ENCODE measurements at places on chromosomes 5 and 9.
A peak's percentile ranks its signal among the peaks of the same experiment; 100 is the strongest.

- DNase-seq: no peak
Measured at GRCh38 chr9:69086769-69087168, 51.2 kb downstream of the FXN start.

GRCh38 chr5:38184627-38185026 lies 73.7 kb upstream of the EGFLAM start:
- DNase-seq: no peak

- no peak for DNase-seq
Measured at GRCh38 chr5:172129256-172129910, 58.6 kb downstream of the STK10 start.

- peak; percentile 31 for DNase-seq
Measured at GRCh38 chr5:169979871-169980270, 424 bp downstream of the INSYN2B start.

- peak; percentile 72 for DNase-seq
Measured at GRCh38 chr5:96023518-96023917, 61.9 kb upstream of the ELL2 start.

DNA sequence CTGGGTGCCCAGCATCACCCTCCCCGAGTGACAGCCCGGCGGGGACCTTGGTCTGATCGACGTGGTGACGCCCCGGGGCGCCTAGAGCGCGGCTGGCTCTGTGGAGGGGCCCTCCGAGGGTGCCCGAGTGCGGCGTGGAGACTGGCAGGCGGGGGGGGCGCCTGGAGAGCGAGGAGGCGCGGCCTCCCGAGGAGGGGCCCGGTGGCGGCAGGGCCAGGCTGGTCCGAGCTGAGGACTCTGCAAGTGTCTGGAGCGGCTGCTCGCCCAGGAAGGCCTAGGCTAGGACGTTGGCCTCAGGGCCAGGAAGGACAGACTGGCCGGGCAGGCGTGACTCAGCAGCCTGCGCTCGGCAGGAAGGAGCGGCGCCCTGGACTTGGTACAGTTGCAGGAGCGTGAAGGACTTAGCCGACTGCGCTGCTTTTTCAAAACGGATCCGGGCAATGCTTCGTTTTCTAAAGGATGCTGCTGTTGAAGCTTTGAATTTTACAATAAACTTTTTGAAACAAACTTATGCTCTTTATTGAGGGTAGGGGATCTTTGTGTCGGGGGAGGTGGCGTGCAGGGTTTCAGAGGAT lies 1.3 kb downstream of the GADD45G start:
- DNase-seq: peak; percentile 72

- DNase-seq: peak; percentile 100
Measured at GRCh38 chr5:42950456-42951292, 89.4 kb downstream of the ANXA2R start.

DNA sequence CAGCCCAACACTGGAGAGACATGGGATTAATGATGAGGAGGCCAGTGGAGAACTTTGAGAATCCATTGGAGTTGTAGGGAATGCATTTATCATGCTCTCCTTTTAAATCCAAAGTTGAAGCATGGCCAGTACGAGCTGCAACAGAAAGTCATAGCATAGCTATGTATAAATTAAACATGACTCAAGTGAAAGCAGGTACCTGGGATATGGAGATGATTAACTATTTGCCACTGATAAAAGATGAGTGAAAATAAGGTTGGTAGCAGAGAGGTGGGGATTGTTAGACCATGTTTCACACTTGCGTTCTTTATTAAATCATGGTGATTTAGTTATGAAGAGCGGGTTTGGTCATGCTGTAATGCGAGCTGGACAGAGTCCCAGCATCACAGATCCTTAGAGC lies 189.6 kb downstream of the ARHGEF28 start:
- DNase-seq: no peak

GRCh38 chr9:122119721-122120120 lies 26.6 kb upstream of the TTLL11 start:
- DNase-seq: no peak

DNA sequence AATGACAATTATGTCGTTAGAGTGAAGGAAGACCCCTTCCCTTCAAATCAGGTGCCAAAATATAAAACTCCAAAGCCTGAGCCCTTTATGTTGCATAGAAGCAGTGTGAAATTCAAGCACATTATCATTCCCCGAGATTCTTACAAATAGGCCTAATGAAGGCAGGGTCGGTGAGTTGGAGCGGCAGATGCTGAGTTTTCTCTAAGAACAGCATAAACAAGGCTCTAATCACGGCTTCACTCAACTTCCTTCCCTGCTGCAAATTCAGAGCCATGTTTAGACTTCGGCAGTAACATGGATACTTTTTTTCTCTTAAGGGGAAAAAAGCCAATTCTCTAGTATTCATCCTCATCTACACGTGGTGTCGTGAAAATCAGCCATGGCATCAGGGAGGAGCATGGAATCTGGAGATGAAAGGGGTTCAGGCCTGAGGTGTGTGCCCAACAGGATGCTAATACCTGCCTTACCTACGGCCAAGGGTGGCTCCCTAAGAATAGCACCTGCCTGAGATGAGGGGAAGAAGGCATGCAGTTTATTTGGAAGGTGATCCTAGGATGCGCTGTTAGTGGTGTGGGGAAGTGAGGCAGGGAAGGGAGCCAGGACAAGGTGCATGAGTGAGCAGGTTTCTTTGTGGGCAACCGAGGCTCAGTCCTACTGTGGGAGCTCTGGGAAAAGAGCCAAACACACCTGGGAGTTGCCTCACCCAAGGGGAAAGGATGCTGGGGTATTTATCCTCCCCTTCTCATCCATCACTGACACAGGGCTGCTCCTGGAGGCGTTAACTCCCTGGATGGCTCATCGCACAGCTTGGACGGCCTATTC lies 146.8 kb upstream of the TBC1D2 start:
- DNase-seq: no peak

DNA sequence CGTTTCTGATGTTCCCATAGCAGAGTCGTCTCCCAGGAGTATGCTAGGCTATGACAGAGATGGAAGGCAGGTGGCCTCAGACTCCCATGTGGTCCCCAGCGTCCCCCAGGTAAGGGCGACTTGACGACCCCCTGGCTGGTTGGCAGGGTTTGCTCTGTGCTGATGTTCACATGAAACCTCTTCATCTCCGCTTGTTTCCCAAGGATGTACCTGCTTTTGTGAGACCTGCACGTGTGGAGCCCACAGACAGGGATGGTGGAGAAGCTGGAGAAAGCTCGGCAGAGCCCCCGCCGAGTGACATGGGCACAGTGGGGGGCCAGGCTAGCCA lies 108.3 kb downstream of the WNK2 start:
- DNase-seq: no peak

GRCh38 chr5:43854697-43855292 lies 251.8 kb downstream of the NNT start:
- peak; percentile 11 for DNase-seq

- DNase-seq: no peak
Measured at GRCh38 chr5:80387063-80387768, 20.6 kb upstream of the ZFYVE16 start.

- DNase-seq: no peak
Measured at GRCh38 chr5:115274584-115274983, 11.9 kb upstream of the PGGT1B start.

- DNase-seq: no peak
Measured at GRCh38 chr5:132486318-132487094, 4.1 kb downstream of the IRF1 start.

DNA sequence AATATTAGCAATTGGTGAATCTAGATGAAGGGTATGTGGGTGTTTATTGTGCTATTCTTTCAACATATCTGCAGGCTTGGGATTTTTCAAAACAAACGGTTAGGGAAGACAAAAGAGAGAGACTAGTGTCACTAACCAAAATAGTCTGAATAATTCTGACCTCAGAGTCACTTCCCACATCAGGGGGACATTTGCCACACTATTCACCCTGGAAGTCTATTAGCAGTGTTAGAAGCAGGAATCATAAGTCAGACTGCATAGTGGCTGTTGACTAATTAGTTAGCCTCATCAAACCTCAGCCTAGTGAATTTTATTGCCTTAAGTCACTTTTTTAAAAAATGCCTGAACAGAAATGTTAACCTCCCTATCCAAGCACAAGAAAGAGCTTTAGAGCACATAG lies 169.2 kb upstream of the RGMB start:
- DNase-seq: no peak

- no peak for DNase-seq
Measured at GRCh38 chr5:42881416-42882117, 69.9 kb upstream of the SELENOP start.

GRCh38 chr5:150055326-150056074 lies 30.9 kb downstream of the CSF1R start:
- no peak for DNase-seq

DNA sequence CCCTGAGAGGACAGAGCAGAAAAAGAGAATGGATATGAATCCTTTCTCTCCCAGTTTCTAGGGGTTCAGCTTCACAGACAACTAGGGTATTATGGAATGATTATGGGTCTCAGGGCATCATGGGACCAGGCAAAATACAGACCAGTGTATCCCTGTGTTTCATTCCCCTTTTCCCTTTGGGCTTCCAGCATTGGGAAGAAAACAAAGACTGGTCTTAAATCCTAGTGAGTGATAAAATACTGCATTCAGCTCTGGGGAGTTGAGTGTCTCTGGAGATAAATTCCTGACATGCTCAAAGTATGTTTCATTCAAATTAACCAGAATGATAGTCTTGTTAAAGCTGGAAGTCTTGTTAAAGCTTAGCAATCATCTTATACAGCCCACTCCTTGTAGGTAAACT lies 2.4 kb upstream of the POU4F3 start:
- DNase-seq: no peak

DNA sequence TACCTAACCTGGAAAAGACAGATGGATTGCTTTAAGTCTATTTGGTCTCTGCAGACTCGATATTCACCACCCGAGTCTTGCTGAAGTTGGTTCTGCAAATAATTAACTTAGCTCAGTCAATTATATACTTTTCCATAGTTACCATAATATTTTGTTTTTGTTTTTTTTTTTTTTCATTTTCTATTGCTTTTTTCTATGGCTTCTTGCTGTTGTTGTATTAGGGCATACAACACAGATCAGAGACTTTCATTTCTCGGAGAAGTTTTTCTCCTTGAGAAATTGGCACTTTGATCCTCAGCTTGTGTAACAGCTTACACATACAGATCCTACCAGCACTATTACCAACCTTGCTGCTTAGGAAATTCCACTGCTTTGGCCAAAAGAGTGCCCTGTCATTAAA lies 88.0 kb downstream of the GPR21 start:
- no peak for DNase-seq

Data from fibroblast of pulmonary artery (primary cell).